Activated CD4-positive, alpha-beta T cell treated with anti-CD3 and anti-CD28 coated beads, Interleukin-2, amount 50 U/mL, for 48 hours (primary cell): ENCODE measurements at places on chromosomes 12 and 14.

- DNase-seq: no peak
Observed at GRCh38 chr14:88002421-88003075, 2.4 kb upstream of the GPR65 start.

DNA sequence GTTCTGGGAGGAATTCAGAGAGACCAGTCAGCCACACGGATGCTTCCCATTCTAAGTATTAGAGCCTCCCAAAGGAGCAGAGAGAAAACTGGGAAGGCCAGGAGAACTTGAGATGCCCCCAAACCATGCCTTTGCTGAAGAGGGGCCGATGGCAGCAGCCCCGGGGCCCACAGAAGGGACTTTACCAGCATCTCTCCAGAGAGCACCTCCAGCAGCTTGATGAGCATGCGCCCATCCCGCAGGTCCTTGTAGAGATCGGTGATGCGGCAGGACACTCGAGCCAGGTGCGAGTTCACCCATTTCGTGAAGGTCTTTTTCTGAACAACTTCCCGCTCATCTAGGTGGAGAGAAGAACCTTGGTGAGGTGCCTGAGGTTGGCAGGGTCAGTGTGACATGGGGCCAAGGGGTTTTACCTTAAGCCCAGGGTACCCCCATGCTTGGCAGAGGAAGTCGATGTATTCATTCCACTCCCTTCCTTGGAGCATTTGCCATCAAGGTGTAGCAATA lies 74.9 kb downstream of the SPTB start:
- no peak for DNase-seq

GRCh38 chr12:116142936-116143898 lies 134.3 kb downstream of the MED13L start:
- no peak for DNase-seq

DNA sequence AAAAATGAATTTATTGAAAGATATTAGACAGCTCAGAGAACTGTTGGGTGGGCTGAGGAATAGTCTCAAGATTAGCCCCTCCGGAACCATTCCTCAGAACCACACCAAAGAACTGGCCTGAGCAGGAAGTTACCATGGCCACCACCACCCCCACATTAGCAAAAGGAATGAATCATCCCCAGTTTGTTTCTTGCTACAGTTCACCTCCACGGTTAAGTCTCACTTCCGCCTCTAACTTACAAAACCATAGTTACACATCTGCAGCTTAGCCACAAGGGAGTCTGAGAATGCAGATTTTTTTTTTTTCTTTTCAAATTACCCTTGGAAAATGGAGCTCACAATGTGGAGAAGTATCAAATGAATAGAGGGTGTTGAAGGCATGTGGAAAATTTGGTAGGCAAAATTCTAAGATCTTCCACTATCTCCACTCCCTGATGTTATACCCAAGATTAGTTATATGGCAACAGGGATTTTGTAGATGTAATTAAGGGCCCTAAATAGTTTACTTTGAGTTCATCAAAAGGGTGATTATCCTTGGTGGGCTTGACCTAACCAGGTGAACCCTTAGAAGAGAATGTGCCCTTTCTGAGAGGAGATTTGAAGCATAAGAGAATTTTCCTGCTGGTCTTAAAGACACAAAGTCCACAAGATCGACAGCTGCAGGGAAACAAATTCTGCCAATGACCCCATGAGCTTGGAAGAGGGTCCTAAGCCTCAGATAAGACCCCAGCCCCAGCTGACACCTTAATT lies 129.8 kb upstream of the KRR1 start:
- peak; percentile 52 for DNase-seq

- no peak for DNase-seq
Observed at GRCh38 chr14:51677266-51677665, 25.6 kb downstream of the FRMD6 start.

DNA sequence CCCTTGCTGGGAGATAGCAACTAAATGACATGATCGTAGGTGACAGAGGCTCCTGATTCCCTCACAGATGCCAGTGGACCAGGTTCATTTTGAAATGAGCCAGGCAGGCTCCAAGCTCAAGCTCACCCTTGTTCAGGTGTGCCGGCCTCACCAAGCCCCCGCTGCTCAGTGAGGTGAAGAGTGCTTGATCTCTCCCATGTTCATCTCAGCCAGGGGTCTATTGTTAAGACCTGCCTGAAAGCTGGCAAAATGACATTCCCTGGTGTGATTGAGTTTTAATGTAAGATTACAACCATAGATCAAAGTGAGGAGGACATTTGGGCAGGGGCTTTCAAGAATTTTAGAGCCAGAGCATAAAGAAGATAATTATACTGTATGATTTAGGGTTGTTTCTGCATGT lies 497.9 kb downstream of the EGLN3 start:
- no peak for DNase-seq

GRCh38 chr12:32854716-32855115 lies 41.9 kb downstream of the PKP2 start:
- DNase-seq: no peak

DNA sequence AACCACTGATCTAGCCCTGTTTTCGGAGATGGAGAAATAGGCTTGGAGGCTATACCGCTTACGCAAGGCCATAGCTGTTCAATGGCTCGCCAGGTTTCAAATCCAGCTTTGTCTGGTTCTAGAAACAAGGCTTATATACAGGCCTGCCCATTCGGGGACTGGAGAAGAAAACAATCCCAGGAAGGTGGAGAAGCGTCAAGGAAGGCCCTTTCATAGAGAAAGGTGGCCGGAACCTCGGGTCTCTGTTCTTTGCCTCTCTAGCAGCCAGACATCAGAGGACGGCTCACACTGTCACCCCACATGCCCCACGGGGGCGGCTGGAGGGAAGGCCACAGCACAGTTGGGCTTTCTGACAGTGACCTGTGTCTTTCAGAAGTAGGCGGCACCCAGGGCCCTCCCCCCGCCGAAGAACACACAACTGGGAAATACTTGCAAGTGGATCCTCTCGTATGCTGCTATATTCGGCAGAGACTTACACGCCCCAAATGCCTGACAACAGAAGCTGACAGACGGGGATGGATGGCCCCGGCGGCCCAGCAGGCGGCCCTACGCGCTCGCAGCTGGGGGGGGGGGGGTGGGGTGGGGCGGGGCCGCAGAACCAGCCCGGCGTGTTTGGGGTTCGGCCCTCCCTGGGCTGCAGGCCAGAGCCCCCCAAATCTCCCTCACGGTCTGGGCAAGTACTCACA lies 4.5 kb upstream of the SETD1B start:
- peak; percentile 77 for DNase-seq

DNA sequence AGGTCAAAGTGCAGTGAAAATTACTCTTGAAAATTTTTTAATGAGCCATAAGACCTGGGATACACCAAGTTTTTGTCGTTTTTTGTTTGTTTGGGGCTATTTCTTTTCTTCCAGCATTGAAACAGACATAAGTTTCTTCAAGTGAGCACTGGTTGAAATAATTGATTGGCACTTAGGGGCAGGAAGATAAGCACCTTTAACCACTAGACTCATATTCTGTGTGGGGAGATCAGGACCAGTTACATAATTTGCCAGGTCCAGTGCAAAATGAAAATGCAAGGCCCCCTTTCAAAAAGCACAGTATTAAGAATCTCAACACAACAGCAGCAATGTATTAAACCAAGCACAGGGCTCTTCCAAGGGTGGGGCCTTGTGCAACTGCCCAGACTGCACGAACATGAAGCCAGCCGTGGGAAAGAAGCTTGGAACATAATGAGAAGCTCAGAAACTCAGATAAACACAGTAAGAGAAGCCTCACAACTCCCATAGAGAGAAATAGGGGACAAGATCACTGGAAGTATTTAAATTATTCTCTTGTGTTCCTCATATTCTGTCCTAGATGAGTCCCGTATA lies 3.2 kb upstream of the TCP11L2 start:
- DNase-seq: no peak

DNA sequence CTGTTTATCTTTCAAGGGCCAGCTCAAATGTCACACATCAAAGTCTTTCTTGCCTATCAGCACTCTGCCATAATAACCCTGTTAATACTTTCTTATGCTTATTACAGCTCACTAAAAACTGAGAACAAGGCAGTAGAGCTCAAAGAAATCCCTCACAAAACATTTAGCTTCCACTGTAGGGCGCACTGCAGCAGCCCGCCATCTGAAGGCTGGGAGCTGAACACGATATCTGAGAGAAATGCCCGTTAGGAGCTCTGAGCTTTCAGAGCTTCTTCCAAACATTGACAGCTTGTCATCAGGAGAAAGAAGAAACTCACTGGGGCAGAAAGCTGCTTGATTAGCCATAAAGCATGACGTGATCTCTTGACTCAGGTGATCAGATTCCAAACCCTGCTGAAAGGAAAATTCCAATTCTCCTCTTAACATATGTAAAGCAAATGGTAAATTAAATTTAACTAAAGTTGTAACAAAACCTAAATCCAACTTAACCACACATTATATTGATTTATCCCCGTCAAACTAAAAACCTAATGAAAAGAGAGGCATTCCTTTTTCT lies 175.7 kb downstream of the C12orf50 start:
- no peak for DNase-seq

- no peak for DNase-seq
Observed at GRCh38 chr12:104668274-104668718, 211.5 kb downstream of the CHST11 start.

DNA sequence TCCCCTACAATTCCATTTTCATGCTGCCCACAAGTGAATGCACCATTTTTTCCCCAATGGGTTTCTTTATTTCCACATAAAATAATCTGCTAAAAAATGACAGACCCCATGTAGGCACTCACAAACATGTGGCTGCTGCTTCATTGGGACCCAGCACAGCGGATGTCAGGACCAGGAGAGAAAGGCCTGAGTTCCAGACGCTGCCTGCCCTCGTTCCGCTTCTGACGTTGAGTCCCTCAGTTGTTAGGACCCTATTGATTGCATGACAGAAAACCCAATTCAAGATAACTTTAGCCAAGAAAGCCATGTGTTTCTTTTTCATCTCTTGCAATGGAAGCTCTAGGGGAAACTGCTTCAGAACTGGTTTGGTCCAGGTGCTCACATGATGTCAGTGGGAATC lies 34.6 kb downstream of the ADGRD1 start:
- no peak for DNase-seq

GRCh38 chr12:130418251-130418650 lies 80.6 kb downstream of the PIWIL1 start:
- no peak for DNase-seq

- no peak for DNase-seq
Observed at GRCh38 chr12:11437966-11438365, 42.6 kb upstream of the PRB2 start.

- no peak for DNase-seq
Observed at GRCh38 chr12:9380650-9381049, 172.5 kb upstream of the PZP start.

DNA sequence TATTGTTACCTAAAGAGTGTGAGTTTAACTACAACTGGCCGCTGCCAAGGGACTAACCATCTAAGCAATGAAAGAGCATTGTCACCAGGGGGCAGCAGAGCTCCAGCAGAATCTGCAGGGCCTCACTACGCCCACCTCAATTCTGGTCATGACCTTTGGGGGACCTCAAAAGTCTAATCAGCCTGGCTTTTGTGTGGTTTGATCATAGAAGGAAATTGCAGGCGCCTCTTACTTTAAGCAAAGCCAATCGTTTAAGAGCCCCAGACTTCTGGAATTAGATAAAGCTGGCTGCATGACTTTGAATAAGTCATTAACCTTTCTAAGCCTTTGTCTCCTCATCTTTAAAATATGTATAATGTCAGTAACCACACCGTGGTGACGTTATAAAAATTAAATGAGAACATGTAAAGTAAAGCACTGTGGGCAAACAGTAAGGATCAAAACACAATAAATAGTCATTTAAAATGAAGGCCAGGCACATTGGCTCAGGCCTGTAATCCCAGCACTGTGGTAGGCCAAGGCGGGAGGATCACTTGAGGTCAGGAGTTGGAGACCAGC lies 58.6 kb downstream of the TBX3 start:
- peak; percentile 50 for DNase-seq

GRCh38 chr12:120470150-120470784 lies 719 bp upstream of the SRSF9 start:
- DNase-seq: no peak

DNA sequence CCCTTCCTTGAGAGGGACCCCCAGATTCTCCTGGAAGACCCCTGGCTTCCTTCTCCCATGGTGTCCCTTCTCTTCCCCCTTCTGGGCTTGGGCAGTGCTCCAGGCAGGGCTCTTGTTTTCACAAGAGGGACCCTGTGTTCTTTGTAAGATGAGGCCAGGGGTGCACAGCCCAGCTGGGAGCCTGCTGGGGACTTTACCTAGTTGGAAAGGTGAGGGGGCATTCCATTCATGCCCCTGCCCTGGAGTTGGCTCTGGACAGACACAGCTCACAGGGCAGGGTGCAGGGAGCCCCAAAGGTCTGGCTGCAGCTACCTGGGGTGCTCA lies 31.2 kb downstream of the ISCA2 start:
- no peak for DNase-seq

GRCh38 chr14:21070083-21070609 lies at the start of gene ARHGEF40:
ARHGEF40 (plus strand) TSS chr14:21070304; CDS start chr14:21070397, 93 bp downstream.
- DNase-seq: peak; percentile 27

DNA sequence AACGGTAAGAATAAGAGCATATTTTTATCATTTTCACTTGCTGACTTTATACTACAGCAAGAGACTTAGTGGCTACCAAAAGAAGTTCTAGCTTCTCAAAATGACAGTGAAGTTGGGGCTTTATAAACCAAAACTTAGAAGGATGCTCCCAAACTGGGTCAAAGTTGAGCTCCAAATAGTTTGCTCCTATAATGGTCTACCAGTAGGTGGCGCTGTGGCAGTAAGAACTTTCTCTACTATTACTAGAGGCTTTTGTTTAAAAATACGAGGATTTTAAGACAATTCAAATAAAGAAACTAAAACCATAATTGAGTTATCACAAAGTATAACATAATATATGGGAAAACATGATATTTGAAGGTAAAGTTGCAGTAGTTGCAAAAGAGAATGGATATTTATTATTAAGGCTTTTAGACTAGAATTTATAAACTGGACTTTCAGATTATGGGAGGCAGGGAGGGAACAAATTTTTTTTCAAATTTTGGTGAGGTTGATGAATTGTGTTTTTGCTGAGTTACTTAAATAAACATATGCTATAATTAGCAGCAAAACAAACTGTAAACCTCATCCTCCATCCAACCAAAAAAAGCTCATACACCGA lies 75.0 kb downstream of the TGFB3 start:
- peak; percentile 66 for DNase-seq

GRCh38 chr14:64190974-64191502 lies 103.1 kb downstream of the ESR2 start:
- DNase-seq: no peak

GRCh38 chr12:106118-106591 lies 39.6 kb downstream of the IQSEC3 start:
- DNase-seq: no peak

GRCh38 chr14:69999261-69999674 lies 120.1 kb downstream of the SMOC1 start:
- no peak for DNase-seq

GRCh38 chr12:130924966-130925665 lies 28.6 kb upstream of the ADGRD1 start:
- no peak for DNase-seq

- peak; percentile 46 for DNase-seq
Observed at GRCh38 chr14:66624336-66624937, 116.5 kb downstream of the GPHN start.

GRCh38 chr14:70188659-70189455 lies at the start of gene SLC8A3:
SLC8A3 (minus strand) TSS chr14:70188951; CDS start chr14:70168422, 20,529 bp downstream.
- peak; percentile 51 for DNase-seq

- DNase-seq: no peak
Observed at GRCh38 chr12:29796823-29797263, 13.1 kb upstream of the TMTC1 start.

- DNase-seq: no peak
Observed at GRCh38 chr14:77052281-77053044, 24.0 kb upstream of the IRF2BPL start.

GRCh38 chr14:91374287-91374878 lies 43.2 kb downstream of the CCDC88C start:
- DNase-seq: no peak

GRCh38 chr12:10381928-10382628 lies 7.8 kb downstream of the KLRK1 start:
- DNase-seq: no peak
